Fibroblast of mammary gland (primary cell): ENCODE measurements at places on chromosomes 4 and X.

DNA sequence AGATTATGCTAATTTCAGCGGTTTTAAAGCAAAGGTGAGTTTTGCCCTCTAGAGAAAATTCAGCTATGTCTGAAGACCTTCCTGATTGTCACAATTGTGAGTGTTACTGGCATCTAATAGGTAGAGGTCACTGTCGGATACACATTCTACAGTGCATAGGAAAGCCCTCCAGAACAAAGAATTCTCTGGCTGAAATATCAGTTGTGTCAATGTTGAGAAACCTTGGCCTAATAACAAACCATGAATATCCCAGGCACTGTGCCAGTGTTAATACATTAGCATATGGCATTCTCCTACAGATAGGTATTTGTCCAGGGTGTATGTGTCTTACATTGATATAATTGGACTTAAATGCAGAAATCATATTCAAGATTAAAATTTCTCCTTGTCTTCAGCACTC, 294.3 kb downstream of the FSTL5 start:
- no peak for DNase-seq

DNA sequence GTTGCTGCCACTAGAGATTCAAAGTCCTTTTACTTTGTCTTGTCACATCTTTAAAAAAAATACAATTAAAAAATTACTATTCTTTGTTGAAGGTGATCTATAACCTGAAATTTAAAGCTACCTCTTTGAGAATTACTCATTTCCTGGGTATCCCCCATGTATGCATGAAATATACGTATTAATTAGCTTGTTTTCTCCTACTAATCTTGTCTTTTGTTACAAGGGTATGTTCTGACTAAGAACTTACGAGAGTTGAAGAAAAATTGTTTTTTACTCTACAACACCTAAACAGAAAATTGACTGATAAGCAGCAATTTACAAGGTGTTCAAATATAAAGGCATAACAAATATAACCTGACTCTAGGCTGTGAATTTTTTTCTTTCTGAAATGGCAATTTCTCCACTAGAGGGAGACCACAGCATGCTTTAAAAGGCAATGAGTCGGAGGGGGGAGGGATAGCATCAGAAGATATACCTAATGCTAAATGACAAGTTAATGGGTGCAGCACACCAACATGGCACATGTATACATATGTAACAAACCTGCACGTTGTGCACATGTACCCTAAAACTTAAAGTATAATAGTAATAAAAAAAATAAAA, 249.6 kb downstream of the OPHN1 start:
- peak; percentile 57 for DNase-seq

GRCh38 chr4:154564311-154564710, 1.5 kb downstream of the FGB start:
- no peak for DNase-seq

DNA sequence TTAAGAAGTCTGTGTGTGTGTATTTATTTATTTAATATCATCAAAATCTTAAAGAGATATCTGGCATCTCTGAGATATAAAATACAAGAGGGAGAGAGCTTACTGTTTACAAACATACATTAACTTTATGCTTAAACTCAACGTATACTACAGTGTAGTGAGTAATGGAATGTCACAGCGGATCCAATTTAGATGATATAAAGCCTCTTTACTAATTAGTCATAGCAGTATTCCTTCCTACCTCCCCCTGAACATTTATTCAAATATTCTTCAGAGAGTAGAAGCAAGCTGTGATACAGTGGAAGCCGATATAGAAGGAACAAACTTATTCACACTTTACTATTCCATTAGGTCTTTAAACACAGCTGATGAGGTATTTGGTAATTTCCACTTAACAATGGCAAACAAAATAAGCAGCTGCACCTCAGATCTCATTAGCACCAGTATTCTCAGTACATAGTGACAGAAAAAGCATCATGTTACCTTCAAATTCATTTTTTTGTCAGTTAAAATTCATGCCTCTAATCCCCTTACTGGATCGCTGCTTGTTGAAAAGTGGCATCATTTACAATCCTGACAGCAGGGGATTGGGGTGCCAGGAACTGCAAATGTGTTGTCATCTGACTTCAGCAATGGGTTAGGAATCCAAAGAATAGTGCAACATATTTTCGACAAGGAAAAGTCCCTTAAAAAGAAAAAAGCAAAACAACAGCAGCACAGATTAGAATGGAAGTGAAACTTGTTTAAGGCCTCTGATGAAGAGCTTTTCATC, 658.7 kb upstream of the EPHA5 start:
- DNase-seq = no peak

GRCh38 chr4:119833611-119834010, 205.0 kb upstream of the PDE5A start:
- peak; percentile 18 for DNase-seq

- no peak for DNase-seq
These were observed 124.0 kb upstream of the PJA1 start for GRCh38 chrX:69289046-69289792.

DNA sequence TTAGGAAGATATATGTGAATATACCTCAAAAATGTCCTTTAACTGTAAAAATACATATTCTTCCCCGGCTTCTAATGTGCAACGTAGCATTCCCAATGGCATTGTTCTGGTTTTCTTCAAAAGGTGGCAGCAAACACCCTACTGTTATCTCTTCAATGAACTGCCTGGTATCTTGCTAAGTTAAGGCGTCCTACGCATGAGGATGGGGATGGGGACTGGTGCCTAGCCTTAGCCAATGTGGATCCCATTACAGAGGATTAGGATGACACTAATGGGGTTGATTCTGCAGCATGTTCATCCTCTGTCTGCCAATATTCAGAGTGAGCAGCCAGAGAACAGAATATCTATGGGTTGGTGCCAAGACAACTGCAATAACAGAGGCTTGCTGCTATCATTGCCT, 334.9 kb upstream of the ADGRL3 start:
- no peak for DNase-seq
